ENCODE measurements at places on chromosomes 1 and 21. TPM values are rescaled to one million over a fixed set of nuclear protein-coding genes. Genes with fewer than 3 reads are reported as not detected.

The AMY1A gene
- not detected for polyA plus RNA-seq

The NCSTN gene
- 194 TPM for polyA plus RNA-seq

The CD84 gene
- not detected for polyA plus RNA-seq

The SYPL2 gene
- polyA plus RNA-seq = 0.65 TPM

The PI4KB gene
- 82.4 TPM for polyA plus RNA-seq

The GPR161 gene
- 12.5 TPM for polyA plus RNA-seq

The CTSK gene
- polyA plus RNA-seq = 15.1 TPM

The CFAP107 gene
- not detected for polyA plus RNA-seq

The ACTL8 gene
- 0.09 TPM for polyA plus RNA-seq

The PPP1R15B gene
- 15.0 TPM for polyA plus RNA-seq

The ADAM30 gene
- not detected for polyA plus RNA-seq

The PAX7 gene
- not detected for polyA plus RNA-seq

The KPRP gene
- not detected for polyA plus RNA-seq

The AK5 gene
- polyA plus RNA-seq = 20.7 TPM

The HTR1D gene
- 0.06 TPM for polyA plus RNA-seq

The CDK18 gene
- 0.34 TPM for polyA plus RNA-seq

The PLD5 gene
- not detected for polyA plus RNA-seq

The SH2D1B gene
- polyA plus RNA-seq = 0.03 TPM

The FMO3 gene
- 0.04 TPM for polyA plus RNA-seq

The ZNF281 gene
- polyA plus RNA-seq = 7.0 TPM

The VAV3 gene
- 0.20 TPM for polyA plus RNA-seq

The S100A2 gene
- 9.5 TPM for polyA plus RNA-seq

The OR2L13 gene
- not detected for polyA plus RNA-seq

The RNU1-1 gene
- not detected for polyA plus RNA-seq

The OR6N1 gene
- not detected for polyA plus RNA-seq

The NOC2L gene
- 75.7 TPM for polyA plus RNA-seq

All from IMR-90 (cell line).